ENCODE measurements at places on chromosomes 3 and 15.

DNA sequence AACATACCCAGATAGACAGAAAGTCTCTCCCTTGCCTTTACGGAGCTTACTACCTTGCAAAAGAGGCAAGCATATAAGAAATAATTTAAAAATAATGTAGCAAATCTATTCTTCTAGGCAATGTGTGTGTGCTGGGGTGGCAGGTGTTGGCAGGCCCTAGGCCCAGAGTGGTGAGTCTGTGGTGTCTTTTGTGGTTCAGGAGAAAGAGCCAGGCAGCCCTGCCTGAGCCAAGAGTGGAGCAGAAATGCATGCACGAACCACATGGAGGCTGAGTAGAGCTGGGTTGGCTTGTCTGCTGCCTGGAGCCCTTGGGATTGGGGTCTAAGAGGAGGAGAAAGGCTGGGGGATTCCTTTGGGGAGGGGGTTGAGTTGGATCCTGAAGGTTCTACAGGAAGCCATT is 70.2 kb upstream of the MYZAP start:
- DNase-seq, result no peak

GRCh38 chr15:28989239-28989830 is 103.6 kb downstream of the APBA2 start:
- DNase-seq, result no peak

GRCh38 chr3:48415251-48415953 is 14.5 kb downstream of the PLXNB1 start:
- DNase-seq, result no peak

GRCh38 chr15:89958107-89958805 is 42.9 kb upstream of the ZNF710 start:
- DNase-seq, result no peak

DNA sequence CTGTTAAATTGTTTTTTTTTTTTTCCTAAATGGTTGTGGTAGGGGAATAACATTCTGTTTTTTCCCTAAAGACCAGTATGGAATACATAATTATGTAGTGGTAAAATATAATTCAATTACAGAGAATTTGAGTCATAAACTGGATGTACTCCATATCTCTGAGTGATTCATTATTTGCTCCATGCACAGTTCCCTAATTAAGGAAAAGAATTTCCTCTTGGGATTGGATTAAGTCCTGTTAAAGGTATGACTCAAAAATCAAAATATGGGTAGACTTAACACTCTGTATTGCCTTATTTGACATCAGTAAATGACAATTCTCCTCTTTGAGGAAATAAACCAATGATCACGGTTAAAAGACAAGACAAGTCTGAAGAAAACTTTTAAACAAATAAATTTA is 78.0 kb upstream of the KCNH8 start:
- DNase-seq, result no peak
